NCI-H510A (cell line): ENCODE measurements at places on chromosomes 5 and 9.

GRCh38 chr5:179255527-179256327, 89.5 kb downstream of the ADAMTS2 start:
- no peak for DNase-seq

- DNase-seq = no peak
These were observed 210.1 kb downstream of the ZNF608 start for GRCh38 chr5:124536333-124536732.

GRCh38 chr9:78788101-78788500, 491.2 kb downstream of the PSAT1 start:
- DNase-seq = no peak

DNA sequence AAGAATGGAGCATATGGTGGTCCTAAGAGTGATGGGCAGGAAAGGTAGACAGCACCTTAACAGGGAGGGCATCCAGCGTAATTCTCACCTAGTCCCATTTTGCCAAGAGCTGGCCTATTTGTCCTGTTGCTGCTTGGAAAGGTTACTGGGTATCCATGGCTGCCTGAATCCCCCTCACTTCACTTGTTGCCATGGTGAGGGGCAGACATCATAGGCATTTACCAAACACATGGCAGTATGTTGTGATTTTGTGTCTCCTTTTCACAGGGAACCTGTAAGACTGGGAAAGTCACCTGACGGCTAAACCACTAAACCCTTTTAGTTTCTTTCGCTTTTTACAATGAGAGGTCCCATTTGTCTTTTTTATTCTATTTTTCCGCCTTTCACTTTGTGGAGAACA, 227.1 kb downstream of the CD180 start:
- no peak for DNase-seq

DNA sequence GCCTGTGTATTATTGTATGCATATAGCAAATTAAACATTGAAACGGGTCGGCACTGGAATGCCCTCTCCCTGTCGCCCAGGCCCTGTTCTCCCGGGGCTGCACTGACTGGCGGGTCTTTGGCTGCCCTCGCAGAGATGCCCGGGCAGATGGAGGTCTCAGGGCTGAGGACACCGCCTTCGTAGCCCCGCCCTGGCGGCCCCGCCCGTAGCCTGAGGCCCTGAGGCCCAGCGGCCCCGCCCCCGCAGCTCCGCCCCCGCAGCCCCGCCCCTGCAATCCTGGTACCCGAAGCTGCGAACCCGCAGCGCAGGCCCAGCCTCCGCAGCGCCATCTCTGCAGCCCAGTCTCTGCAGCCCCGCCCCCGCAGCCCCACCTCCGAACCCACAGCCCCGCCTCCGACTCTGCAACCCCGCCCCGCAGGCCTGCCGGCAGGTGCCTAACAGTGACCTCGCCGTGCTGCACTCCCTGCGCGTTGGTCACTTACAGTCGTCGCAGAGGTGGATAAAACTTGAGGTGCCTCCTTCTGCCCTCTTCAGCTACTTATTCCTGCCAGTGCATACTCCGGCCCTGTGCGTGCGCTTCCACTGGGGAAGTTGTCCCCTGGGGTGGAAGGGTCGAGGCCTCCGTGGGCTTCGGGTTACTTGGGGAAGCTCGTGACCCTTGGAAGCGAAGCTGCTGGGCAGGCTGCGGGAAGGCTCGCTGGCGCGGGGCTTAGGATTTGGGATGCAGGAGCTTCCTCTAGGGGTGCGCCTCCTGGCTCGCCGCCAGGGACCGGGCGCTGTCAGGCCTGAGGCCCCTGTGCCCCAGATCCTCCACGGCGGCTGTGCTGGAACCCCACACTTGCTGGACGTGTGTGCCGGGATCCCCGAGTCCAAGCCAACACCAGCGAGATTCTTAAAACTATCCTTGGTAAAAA, 72.3 kb downstream of the ICE1 start:
- DNase-seq = no peak

GRCh38 chr9:114084282-114085073, 6.4 kb upstream of the AMBP start:
- no peak for DNase-seq

DNA sequence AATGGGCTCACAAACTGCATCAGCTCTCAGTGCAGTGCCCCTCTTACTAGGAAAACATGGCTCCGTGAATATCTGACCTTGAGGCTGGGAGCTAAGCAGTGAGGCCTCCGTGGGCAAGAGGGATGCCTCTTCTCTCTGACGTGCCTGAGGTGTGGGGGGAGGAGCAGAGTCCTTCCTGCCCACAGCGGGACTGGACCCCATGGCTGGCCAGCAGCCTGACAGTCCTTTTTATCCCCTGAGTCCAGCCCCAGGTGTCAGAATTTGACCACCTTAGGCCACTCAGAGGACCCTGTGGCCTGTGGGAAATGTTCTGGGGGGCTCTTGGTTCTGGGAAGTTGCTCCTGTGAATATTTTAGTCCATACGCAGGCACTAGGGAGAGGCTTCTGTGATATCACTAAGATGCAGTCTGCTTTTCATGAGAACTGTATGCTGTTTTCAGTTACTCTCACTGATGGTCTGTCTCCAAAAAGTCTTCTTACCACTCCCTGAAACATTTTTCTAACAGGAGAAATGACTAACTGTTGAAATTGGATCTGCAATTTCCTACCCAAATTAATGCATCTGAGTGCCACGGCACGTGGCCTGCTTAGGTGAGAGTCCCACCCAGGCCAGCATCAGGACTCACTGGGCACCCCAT, 23.4 kb downstream of the ANGPTL2 start:
- no peak for DNase-seq

DNA sequence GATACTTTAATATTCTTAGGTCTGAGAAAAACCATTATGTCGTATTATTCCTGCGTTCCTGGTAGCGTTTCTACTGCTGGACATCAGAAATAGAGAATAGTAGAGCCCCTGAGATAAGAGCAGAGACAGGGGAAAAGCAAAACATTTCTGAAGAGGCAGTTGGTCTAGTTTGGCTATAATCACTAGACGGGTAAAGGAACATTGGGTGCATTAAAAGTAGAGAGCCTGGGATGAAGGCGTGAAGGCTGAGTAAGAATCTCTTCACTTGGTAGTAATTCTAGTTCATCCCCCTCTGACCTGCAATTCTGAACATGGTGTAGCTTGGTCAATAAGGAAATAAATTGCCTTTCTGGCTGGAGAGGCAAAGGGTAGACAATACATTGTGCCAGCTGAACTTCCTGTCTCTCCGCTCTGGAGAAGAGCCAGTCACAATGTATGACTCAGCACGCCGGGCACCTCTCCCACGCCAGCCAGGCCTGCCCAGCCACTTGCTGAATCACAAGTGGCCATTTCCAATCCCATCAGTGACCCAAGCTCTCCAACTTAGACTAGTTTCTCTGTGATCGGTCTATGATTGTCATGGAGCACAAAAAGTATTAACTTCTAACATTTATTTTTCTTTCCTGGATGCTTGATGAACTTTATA, 75.4 kb downstream of the STK32A start:
- peak; percentile 74 for DNase-seq
